Hippocampal formation (tissue), 2 donors: ENCODE measurements at places on chromosomes 12 and 14.

DNA sequence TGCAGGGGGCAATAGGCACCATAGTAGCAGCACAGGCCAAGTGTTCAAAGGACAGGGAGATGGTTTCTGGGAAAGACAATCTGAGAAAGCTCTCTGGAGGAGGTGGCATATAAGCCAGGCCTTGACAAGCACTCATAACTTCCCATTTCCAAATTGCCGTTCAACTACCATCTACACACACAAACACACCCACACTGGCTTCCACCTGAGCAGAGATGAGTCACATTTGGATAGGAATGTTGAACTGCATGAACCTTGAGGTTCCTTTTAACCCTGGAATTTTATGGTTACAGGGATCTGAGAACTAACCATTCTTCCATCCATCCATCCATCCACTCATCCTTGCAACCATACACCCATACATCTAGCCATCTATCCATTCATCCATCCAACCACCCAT is 86.6 kb downstream of the KSR2 start:
- no peak for DNase-seq

- DNase-seq: no peak
These were observed 301.1 kb downstream of the DUSP6 start for GRCh38 chr12:89051065-89051677.

DNA sequence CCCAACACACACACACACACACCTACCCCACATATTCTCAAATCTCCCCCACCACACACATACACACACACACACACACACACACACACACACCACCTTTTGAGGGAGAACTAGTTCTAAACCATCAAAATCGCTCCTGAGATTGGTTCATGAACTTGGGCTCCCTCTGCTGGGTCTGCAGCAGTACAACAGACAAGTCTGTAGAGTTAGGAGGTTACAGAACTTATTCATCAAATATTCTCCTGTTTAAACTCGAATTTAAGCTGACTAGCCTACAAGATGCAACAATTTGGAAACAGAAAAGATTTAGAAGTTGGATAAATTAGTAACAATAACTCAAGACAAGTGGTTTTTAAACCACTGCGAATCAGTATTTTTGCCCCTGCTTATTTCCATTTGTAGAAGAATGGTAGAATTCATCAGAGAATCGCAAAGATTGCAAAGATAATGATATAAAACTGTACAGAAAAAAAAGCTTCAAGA is 136.4 kb upstream of the USP15 start:
- DNase-seq: peak; percentile 51

- no peak for DNase-seq
These were observed 280.3 kb upstream of the DIO2 start for GRCh38 chr14:80491650-80492049.

DNA sequence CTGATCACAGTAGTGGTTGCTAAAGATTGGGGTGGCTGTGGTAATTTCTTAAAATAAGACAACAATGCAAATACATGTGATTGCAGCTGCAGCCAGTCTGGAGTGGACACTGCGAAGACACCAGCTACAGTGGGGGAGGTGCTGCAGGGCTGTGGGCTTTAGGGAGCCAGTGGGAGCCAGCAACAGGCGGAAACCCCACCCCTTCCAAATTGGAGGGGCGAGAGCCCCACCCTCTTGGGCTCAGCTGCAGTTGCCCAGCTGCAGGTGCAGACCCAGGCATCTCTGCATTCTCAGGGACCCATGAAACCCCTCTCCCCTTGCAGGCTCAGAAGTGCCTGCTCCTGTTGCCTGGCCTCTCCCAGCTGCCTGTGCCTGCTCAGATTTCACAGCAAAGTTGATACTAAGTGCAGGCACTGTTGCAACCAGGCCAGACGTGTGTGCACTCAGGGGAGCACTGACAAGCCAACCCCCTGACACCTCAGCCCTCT is 104.8 kb downstream of the MYF5 start:
- DNase-seq: no peak

DNA sequence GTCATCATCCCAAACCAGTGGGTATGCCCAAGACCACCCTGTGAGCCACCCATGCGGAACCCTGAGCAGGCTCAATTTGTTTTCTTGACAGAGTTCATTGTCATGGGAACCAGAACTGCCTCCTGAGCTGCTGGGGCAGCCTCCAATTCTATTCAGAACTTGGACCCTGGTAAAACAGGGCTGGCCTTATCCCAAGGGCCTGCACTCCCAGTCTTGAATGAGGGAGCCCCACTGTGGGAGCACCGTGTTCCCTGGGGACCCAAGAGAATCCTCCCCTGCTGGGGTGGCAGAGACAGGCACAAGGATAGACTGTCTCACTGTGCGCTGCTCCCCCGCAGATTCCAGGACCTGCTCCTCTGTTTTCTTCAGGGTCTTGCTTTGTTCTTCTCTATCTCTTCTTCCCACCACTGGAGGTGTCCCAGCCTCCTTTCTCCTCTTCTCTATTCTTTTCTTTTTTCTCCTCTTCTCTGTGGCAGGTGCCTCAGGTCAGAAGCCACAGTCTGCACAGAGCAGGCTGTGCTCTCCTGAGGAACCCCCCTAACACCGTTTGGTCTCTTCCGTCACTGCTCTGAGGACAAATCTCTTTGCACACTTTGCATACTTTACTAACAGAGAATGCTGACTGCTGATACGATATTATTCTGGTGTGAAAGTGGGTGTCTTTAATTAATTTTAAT is 31.2 kb upstream of the CHPT1 start:
- DNase-seq: peak; percentile 16

GRCh38 chr12:66590275-66590985 is 88.4 kb downstream of the GRIP1 start:
- DNase-seq: no peak

GRCh38 chr14:77205566-77205965 is 24.0 kb downstream of the TMEM63C start:
- no peak for DNase-seq

- DNase-seq: no peak
These were observed 127.4 kb downstream of the CRADD start for GRCh38 chr12:93804392-93805179.
